SK-N-SH (cell line): ENCODE measurements at places on chromosomes 7 and 10. TPM values are rescaled to one million over a fixed set of nuclear protein-coding genes. Genes with fewer than 3 reads are reported as not detected.

Gene LRRD1
- 0.03 TPM in 1 of 2 replicates, not detected in the other for polyA plus RNA-seq

Gene SPDYE9
- 0.08 TPM in 1 of 2 replicates, not detected in the other for polyA plus RNA-seq

Gene ZNRF2
- 3.8 and 4.0 TPM in 2 replicates for polyA plus RNA-seq

- DNase-seq = no peak
These were observed 26.8 kb upstream of the BTBD16 start for GRCh38 chr10:122244001-122244975.

GRCh38 chr10:116118847-116119246, 154.2 kb downstream of the GFRA1 start:
- DNase-seq = no peak

DNA sequence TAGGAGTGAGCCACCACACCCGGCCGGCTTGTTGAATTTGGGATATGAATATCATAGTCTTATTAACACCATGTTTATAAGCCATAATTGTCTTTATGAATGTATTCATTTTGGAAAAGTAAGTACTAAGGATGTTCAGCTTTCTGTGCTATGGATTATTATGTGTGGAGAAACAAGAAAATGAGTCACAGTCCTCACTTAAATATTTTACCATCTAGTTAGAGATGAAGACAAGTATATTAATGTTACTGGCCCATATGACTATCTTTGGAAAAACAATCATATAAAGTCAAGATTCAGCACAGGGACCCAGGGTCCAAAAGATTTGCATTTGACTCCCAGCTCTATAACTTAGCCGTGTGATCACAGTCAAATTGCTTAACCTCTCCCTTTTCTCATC, 9.8 kb upstream of the TOMM7 start:
- DNase-seq = no peak

DNA sequence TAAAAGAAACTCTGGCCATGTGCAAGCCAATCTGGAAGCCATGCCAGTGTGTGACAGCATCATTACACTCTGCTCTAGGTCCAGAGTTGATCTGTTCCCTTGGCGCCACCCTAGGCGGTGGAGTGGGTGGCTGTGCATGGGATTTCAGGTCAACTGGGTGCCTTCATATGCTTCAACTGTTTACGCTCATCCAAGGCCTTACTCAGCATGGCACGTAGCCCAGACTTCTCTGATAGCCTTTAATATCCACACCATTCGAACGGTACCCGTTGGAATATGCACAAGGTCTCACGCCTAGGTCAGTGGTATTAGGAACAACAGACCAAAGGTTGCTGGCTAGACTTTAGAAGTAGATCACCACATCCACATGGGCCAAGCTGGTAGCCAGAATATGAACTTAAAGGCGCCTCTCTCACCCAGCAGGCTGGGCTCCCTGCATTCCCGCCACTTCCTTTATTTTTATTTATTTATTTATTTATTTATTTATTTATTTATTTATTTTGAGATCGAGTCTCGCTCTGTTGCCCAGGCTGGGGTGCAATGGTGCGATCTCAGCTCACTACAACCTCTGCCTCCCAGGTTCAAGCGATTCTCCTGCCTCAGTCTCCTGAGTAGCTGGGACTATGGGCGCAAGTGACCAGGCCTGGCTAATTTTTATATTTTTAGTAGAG, 18.7 kb upstream of the ACHE start:
- no peak for DNase-seq

DNA sequence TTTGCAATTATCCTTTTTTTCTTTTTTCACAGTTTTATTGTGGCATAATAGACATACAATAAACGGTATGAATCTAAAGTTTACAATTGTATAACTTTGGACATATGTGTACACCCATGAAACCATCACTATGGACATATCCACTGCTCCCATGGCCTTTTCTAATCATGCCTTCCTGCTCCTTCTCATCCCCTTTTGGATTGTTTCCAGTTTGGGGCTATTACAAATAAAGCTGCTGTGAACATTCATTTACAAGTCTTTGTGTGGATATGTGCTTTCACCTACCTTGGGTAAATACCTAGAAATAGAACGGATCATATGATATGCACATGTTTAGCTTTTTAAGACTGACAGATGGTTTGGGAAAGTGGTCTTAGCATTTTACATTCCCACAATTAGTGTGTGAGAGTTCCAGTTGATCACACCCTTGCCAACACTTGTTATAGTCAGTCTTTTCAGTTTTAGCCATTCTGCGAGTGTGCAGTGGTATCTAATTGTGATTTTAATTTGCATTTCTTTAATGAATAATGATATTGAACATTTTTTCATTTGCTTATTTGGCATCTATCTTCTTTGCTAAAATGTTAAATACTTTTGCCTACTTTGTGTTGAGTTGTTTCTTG, 120.9 kb upstream of the KAT6B start:
- DNase-seq = no peak

DNA sequence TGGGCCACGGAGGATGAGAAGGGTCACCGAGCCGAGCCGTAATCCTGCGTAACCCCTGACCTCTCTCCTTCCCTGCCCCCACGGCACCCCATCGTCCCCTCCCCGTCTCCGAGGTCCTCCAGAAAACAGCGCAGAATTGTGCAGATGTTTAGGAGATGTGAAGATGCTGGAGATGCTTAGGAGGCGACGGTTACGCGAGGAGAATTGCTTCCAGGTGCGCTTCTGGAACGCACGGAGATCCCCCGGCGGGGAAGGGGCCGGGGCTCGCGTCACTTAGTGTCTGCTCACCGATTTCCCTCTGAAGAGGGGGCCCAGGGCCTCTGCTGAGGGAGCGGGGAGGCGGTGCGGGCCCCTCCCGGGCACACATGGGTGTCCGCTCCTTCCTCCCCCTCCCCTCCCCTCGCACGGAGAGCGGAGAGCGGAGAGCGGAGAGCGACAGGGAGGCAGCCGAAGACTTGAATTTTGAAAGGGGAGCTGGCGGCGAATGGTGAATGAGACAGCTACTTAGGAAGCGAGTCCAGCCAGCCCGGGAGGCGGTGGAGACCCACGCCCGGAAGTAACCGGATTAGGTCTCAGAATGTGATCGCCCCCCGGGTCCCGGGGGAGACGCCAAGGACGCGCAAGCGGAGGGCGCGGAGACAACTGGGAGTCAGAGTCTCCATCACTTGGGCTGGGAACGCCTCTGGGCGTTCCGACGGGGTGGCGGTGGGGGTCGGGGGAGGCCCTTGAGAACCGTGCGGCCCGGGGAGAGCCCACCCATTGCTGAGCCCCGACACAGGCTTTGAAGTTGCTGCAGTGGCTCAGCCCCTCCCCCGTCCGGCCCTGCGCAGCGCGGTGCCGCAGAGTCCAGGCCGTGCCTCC, 8.7 kb upstream of the EN2 start:
- DNase-seq = peak; percentile 47

GRCh38 chr7:2452074-2452507, 24.1 kb downstream of the GRIFIN start:
- peak; percentile 66 for DNase-seq

GRCh38 chr10:22992075-22992474, 64.2 kb downstream of the ARMC3 start:
- no peak for DNase-seq

- DNase-seq = no peak
These were observed 426.3 kb upstream of the POT1 start for GRCh38 chr7:125355899-125356298.

- peak; percentile 46 for DNase-seq
These were observed 183.0 kb upstream of the ANK3 start for GRCh38 chr10:60572511-60573194.
